ENCODE measurements at places on chromosomes 3 and 15.

DNA sequence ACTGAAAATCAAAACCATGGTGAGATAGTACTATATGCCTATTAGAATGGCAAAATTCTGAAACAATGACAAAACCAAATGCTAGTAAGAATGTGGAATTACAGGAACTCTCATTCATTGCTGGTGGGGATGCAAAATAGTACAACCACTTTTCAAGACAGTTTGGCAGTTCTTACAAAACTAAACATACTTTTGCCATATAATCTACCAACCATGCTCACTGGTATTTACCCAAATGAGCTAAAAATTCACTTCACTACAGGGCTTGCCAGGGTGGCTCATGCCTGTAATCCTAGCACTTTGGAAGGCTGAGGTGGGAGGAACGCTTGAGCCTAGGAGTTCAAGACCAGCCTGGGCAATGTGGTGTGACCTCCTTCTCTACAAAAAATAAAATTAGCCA, 40.0 kb downstream of the MYO9A start:
- no peak for DNase-seq

- peak; percentile 22 for DNase-seq
Measured at GRCh38 chr3:185089343-185089742, 63.5 kb downstream of the C3orf70 start.

DNA sequence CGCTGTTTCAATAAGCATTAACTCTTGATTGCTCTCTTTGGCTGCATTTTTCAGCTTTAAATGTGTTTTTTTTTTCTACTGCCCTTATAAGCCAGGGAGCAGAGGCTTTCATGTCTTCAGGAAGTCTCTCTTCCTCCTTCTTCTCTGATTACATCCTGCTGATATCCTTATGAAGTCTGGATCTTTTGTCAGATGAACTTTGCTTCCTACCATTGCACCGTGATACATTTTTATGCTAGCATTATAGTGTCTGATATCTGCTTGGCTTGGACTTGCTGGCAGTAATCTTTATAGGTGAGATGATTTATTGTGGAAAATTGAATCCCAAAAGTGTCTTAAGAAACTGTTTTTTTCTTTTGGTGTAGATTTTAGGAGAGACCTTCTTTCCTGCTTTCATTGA, 160.4 kb upstream of the CFAP20DC start:
- DNase-seq: no peak

GRCh38 chr3:57966829-57967228, 41.4 kb upstream of the FLNB start:
- no peak for DNase-seq

DNA sequence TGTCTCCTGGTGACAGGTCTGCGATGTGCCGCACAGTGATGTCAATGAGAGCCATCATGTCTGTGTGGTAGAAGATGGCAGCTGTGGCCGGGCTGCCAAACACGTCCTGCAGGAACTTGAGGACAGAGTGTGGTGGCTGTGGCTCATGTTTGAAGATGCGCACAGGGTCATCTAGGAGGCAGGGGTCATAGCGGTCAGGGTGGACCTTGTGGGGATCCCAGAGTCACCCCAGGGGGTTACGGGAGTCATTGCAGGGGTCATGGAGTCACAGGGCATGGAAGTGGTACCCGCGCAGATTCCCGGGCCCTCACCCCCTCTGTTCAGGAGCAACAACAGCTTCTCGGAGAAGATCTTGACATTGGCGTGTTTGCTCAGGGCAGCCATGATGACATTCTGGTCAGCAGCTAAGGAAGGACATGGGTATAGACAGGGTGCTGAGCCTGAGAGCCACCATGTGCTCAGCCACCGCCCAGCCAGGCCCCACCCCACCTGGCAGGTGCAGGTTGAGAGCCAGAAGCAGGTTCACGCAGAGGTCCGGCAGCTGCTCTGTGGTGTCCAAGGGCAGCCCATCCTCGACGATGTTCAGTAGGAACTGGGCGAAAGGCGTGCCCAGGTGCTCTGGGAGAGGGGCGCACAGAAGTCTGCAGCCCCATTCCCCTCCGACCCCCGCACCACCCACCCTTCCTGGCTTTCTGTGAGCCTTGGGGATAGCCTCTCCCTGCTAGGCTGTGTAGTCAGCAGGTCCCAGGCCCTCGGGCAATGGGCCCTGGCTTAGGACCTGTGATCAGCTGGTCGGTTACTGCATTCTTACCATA, 6.9 kb downstream of the NCKIPSD start:
- no peak for DNase-seq

- DNase-seq: no peak
Measured at GRCh38 chr15:64501396-64501715, 41.0 kb downstream of the ZNF609 start.

DNA sequence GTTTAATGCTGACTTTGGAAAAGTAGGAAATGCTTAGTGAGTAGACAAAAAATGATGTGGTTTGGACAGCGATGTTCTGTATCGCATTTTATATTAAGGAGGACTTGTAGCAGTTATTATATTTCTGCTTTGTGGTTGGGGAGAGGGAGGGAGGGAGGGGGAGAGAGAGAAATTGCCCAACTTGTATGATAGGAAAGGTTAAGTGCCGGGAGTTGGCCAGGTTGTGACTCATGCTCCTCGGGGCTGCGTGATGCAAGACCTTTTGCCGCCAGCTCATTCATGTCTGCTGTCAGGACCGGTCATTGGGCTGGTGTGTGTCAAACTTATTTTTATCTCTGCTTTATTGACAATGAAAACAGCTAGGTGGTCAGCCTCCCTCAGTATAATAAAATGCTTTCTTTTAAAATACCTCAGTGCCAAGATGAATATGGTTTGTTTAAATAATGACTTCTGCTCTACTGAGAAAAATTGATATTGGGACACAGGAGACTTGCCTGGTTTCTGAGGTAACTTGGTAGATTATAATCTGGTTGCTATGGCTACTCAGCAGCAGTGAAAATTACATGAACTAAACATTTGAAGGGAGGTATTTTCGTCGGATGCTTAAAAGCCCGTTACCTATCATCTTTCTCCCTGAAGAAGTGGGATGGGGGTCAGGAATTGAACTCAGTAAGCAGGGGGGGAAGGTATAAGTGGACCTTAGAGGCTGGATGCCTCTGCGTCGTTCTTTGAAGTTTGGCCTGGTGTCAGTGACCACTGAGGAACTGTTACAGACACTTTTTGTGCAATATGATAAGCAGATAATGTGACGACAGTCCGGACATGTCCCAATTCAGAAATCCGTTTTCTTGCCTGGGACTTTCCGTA, 90.7 kb downstream of the FNDC3B start:
- DNase-seq: peak; percentile 94

DNA sequence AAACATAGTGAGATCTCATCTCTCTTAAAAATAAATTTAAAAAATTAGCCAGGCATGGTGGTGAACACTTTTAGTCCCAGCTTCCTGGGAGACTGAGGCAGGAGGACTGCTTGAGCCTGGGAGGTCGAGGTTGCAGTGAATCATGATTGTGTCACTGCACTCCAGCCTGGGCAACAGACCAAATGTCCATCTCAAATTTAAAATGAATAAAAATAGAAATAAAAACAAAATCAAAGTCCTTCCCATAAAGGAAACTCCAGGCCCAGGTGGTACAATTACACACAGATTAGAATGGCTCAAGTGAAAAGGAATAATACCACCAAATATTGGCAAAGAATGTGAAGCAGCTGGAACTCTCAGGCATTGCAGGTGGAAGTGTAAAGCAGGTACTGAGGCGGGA, 19.3 kb upstream of the ATP10A start:
- DNase-seq: no peak

DNA sequence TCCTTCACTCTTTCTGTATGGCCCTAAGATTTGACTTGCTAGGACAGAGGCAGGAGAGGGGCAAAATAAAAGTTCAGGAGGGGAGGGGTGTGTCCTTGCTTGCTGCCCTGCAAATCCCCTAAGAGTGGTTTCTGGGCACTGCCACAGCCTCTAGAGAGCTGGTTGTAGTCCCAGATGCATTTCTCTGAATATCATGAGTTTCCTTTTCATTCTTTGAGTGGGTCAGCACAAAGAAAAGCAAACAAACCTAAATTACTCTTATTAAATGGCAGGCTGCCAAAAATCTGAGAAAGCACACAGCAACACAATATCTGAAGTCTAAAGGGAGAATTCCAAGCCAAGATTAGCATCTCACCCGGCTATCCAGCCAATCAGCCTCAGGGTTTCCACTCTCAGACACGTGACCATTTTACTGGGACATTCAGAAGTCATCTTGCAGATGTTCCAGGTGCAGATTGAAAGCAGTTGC, 919.3 kb downstream of the TUSC7 start:
- peak; percentile 62 for DNase-seq

DNA sequence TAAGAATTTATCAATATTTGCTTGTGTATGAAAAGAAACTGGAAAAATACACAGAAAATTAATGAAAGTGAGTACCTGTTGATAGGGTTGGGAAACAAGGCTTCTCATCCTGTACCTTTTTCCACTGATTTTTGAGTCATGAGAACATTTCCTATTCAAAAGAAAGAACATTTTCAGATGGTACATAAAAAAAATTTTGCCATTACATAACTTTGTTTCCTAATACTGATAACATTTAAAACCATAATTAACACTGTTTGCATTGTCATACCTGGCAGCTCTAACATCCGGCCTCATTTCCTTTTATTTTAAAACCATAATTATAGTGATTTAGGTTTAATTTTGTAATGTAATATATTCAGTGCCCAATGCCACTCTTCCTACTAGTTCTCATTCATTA, 11.7 kb downstream of the NKTR start:
- DNase-seq: no peak

- peak; percentile 76 for DNase-seq
Measured at GRCh38 chr3:183447206-183448001, 19.0 kb upstream of the MCF2L2 start.

DNA sequence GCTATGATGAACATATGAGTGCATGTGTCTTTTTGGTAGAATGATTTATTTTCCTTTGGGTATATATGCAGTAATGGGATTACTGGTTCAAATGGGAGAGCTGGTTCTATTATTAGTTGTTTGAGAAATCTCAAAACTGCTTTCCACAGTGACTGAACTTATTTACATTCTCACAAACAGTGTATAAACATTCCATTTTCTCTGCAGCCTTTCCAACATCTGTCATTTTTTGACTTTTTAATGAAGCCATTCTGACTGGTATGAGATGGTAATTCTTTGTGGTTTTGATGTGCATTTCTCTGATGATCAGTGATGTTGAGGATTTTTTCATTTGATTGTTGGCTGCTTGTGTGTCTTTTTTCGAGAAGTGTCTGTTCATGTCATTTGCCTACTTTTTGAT, 1124.2 kb downstream of the NAALADL2 start:
- no peak for DNase-seq

GRCh38 chr3:152268555-152269055, at the start of gene MBNL1:
MBNL1 (plus strand) TSS chr3:152268929; CDS start chr3:152300194, 31,265 bp downstream.
- peak; percentile 82 for DNase-seq

DNA sequence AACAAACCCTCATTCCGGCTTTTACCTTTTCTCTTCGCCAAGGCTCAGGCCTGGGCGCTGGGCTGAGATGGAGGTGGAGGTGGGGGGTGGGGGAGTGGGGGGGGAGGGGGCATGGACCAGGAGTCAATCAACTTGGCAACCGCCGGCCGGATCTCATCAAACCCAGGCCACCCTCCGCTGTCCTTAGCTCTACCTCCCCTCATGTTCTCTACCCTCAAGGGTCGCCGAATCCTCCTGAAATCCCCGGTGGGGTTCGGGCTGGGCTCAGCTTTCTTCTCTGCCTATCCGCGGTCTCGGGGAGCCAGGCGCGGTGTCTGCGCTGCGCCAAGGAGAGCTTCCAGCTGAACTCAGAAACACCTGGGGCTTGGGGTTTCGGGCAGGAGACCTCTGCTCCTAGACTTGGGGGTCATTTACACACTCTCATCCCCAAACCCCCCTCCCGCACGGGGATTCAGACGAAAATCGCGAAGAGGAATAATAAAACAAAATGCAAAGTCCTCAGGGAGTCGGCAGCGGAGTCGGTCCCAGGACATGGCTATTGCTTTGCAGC, 2.5 kb downstream of the ONECUT1 start:
- DNase-seq: no peak

DNA sequence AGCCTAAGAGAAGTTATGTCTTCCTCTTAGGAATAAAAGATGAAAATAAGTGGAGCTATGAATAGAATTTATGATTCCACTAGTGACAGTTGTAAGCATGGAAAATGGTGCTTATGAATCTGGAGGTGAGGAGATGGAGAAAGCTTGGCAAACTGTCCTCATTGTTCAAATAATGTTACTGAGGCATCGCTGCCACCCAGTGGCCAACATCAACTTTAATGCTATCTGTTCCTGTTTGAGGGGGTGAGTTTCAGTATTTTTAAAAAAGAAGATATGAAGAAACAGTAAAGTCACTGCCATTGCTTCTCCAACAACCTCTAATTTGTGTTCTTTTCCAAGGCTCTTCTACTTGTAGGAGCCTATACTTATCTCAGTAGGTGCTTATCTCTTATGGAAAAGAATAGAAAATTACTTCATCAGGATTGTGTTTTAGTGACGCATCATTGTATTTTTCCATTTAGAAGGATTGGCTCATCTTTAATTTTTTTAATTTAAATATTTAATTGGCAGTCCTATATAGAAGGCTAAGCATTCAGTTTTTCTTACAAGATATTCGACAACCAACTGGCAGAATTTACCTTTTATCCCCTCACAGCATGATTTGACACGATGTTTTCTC, 260.4 kb upstream of the P2RY1 start:
- DNase-seq: peak; percentile 5

DNA sequence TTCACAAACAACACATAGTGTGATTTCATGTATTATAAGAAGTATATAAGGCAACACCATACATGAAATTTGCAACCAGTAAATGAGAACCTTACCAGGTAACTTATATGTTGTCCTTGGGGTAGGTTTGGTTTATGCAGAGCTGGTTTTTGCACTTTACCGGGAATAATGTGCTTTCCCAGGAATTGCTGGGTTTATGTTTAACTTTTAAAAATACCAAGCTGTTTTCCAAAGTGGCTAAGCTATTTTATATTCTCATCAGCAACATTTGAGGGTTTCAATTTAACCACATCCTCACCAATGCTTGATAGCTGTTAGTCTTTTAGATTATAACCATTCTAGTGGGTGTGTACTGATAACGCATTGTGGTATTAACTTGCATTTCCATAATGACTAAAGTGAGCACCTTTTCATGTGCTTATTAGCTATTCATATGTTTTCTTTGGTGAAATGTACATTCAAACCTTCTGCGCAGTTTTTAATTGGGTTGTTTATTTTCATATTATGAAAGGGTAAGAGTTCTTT, 71.6 kb downstream of the KY start:
- DNase-seq: no peak
